ENCODE measurements at places on chromosomes 4 and X.
A peak's percentile ranks its signal among the peaks of the same experiment; 100 is the strongest.

DNA sequence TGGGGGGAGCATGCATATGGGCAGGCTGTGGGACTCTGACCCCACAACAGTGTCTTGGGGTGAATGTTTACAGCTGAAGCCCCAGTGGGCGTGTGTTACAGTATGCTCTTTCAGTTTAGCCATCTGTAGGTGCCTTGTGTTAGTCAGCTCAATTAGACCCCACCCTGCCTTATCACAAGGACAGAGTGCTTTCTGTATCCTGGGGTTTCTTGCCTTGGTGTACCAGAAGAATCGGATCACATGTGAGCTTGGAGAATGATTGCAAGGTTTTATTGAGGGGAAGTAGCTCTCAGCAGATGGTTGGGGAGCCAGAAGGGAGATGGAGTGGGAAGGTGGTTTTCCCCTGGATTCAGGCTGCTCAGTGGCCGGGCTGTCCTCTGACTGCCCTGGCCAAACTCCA is 27.3 kb downstream of the SH3BGRL start:
- no peak for DNase-seq

DNA sequence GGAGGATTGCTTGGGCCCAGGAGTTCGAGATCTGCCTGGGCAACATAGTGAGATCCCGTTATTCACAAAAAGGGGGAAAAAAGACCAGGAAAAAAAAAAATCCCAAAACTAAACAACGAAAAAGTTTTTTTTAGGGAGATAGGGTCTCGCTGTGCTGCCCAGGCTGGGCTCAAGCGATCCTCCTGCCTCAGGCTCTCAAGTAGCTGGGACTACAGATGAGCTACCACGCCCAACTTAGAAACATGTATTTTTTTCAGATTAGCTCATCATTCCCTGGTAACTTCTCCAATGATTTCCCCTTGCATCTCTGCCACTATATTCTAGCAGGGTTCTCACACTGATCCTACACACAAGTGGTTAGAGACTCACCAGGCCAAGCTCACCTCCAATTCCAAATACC is 24.4 kb upstream of the IRAK1 start:
- DNase-seq: no peak

- DNase-seq: no peak
Observed at GRCh38 chr4:113365377-113365776, 315.9 kb downstream of the ANK2 start.

- no peak for DNase-seq
Observed at GRCh38 chr4:20420916-20421602, 169.4 kb downstream of the SLIT2 start.

GRCh38 chrX:147877726-147878125 is 34.0 kb upstream of the FMR1 start:
- DNase-seq: no peak

- no peak for DNase-seq
Observed at GRCh38 chrX:39728025-39728424, 369.7 kb downstream of the BCOR start.

DNA sequence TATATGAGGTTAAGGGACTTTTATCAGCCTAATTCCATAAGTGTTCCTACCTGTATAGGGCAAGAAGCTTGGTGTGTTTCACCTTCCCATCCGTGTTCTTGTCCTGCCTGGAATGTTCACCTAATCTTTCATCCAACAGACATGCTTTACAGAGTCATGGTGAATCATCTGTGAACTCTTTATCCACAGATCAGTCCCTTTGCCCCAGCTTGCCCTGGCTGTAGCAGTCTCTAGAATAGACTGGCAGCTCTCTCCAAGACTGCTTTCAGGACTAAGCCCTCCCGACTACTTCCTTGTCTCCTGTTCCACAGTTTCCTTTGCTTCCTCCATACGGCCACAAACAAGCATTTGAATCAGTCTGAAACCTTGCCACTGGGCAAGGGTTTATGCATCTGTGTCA is 177.9 kb upstream of the IL15 start:
- DNase-seq: no peak

DNA sequence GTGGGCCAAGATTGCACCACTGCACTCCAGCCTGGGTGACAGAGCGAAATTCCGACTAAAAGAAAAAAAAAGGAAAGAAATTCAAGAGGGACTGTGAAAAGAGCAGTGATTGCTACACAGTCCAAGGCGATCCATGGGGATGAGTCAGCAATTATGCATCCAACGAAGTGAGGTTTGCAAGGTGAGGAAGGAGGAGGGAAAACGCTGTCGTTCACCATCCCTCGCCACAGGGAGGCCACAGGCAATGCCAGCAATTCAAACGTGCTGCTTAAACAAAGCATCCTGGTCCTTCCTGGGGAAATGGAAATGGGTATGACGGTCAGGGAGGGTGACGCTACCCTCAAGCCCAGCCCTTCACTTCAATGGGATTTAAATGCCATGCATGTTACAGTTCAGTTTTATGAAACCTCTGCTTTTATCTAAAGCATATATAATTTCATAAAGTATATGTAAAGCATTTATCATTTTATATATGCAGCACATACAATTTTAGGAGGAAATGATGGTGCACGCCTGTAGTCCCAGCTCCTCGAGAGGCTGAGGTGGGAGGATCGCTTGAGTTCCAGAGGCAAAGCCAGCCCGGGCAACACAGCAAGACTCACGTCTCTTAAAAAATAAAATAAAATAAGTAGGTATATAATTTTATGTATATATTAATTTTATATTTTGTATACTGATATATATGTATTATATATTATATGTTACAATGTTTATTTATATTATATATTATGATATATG is 108.7 kb downstream of the DHRSX start:
- DNase-seq: no peak

- no peak for DNase-seq
Observed at GRCh38 chr4:184907216-184907615, 81.4 kb upstream of the ACSL1 start.

DNA sequence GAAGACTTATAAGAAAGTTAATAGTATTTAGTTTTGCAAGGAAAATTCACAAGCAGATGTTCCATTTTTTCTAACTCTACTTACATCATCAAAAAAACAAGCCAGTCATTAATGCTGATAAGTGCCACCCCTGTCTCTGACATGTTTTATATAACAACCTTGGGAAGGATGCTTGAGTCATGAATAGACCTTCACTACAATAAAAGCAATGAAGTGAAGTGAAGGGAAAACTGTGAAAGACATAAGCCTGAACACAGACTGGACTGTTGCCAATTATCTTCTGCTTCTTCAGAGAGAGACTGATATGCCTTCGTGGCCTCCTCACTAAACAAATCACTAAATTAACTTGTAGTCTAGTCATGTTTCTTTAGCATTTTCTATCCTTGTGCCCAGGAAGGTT is 353.2 kb downstream of the PDHA2 start:
- DNase-seq: no peak

GRCh38 chrX:2416851-2417604 is 83.7 kb downstream of the DHRSX start:
- DNase-seq: no peak

GRCh38 chr4:120065974-120066516 is 603 bp downstream of the MAD2L1 start:
- DNase-seq: no peak

- no peak for DNase-seq
Observed at GRCh38 chrX:136742721-136743379, 37.9 kb downstream of the ARHGEF6 start.

DNA sequence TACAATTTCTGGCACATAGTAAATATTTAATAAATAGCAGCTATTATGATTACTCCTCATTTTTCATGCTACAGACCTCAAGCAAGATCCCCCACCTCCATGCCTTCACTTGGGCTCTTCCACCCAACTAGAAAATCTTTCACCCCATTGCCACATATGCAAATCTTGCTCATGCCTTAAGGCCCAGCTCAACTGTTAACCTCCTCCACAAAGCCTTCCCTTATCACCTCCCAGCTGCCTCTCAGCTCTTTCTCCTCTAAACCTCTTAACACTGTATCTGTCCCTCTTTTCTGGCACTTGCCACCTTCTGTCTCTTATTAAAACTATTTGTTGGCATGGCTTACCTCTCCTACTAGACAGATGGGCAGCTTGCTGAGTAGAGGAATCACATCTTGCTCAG is 51.5 kb downstream of the PJA1 start:
- DNase-seq: no peak

DNA sequence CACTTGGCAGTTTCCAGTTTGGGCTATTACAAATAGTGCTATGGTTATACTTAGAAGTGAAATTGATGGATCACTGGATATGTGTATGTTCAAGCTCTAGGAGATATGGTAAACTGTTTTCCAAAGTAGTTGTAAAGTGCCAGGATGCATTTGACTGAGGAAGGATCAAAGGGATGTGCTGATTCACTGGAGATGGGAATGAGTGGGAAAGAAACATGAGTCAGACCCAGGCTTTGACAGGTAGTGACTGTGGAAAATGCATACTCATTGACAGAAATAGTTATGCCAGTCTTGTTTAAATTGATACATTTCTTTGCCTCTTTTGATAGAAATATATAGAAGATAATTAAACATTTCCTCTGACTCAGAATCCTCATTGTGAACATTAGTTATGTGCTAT is 77.9 kb downstream of the CEP135 start:
- no peak for DNase-seq

GRCh38 chr4:81737865-81738559 is 266.3 kb upstream of the RASGEF1B start:
- DNase-seq: no peak

DNA sequence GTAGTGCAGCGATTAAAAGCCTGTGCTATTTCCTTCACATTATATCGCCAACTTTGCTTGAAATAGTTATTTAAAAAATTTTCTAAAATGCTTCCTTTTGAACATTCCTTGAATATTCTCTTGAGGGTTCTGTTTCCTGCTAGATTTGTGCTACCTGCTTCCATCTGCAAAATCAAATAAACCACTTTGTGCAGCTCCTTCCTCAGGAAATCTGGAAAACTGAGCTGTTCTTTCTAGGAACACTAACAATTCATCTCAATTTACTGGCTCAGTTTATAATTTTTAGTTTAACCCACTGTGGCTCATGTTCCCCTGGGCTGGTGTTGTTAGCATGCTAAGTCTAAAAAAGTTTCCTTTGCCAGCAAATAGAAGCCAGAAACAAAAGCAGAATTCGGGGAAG is 88.1 kb upstream of the LCORL start:
- no peak for DNase-seq

GRCh38 chrX:112746812-112747595 is 67.3 kb upstream of the LHFPL1 start:
- no peak for DNase-seq

DNA sequence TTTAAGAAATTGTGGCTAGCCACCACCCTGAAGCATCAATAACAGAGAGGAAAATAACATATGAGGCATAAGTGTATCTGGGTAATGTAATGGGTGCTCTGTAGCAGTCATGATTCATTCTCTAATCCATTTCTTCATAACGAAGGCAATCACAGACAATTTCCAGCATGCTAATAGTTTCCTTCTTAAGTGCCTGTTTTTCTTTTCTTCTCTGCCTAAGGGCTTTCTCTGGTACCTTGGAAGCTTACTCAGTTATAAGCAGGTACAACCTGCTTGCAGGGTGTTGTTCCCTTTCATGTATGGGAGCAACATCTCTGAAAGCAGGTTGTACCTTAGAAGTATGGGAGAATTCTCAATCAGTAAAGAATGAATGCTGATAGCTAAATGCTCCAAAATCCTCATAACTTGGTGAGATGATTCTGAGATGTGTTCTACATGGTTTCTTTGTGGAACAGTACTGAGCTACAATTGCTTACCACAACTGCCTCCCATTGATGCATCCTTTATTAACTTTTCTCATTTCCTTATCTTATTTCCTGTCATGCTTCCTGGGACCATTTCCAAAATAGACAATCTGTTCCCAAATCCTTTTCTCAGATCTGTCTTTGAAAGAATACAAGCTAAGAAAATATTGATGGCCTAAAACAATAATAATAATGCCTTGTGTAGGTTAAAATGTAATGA is 247.6 kb downstream of the PAPSS1 start:
- DNase-seq: no peak

- DNase-seq: no peak
Observed at GRCh38 chr4:823761-824460, 2.0 kb downstream of the CPLX1 start.

DNA sequence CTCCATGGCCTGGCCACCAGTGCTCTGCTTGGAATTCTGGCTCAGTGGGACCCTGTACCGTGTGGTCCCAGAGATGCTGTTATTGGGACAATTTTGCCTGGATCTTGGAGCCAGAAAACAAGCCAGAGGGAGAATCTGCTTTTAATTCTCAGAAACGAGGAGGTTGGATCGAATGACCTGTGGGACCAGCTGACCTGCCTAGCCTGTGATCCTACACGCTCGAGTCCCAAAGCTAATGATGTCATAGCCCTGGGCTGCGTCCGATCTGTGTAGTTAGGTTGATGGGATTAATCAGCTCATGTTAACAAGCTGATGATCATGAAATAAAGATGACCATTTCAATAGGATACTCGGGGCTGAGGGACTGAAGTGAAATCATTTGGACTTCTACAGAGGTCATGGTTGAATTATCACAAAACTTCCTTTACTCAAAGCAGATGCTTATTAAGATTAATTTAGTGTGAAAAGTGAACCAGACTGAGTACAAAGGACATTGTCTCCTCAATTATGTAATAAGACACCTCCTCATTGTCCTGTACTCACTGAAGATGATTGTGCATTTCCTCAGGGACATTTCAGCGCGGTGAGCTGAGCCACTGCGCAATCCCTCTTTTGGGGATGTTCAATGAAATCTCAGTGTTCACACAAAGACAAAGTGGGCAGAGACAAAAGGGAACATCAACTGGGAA is 51.9 kb upstream of the STX18 start:
- DNase-seq: no peak

GRCh38 chrX:97629597-97629985 is 745.9 kb downstream of the RPA4 start:
- no peak for DNase-seq

- DNase-seq: no peak
Observed at GRCh38 chrX:137427816-137428215, 138.1 kb upstream of the ZIC3 start.

GRCh38 chrX:2193273-2193592 is 307.5 kb downstream of the DHRSX start:
- DNase-seq: no peak

GRCh38 chrX:104310657-104311254 is 56.0 kb upstream of the ESX1 start:
- DNase-seq: no peak

- no peak for DNase-seq
Observed at GRCh38 chr4:2807571-2807970, 14.7 kb downstream of the SH3BP2 start.

- DNase-seq: peak; percentile 42
Observed at GRCh38 chr4:110586131-110586850, 36.6 kb downstream of the PITX2 start.

GRCh38 chr4:131119661-131120060 is 2023.7 kb downstream of the C4orf33 start:
- DNase-seq: no peak

DNA sequence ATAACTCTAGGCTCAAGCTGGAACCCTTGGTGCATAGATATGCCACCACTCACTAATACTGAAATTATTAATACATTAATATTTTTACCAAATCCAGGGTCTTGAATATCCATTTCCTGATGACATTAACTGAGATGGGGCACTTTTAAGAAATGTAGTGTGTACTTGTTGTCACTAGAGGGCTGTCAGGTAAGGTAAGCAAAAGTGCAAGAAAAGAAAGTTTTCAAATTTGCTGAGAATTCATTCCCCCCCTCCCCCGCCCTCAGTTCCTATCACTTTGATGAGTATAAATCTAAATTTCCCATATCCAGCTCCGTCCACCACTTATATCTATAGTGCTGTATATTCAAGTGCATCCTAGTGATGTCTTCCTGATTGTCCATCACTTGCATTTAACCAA is 20.5 kb upstream of the WDR44 start:
- DNase-seq: no peak

- DNase-seq: no peak
Observed at GRCh38 chr4:146490106-146490505, 31.6 kb downstream of the SLC10A7 start.

GRCh38 chr4:20037745-20038144 is 214.0 kb upstream of the SLIT2 start:
- DNase-seq: no peak

Measured in renal pelvis (tissue), 12 donors.